Omental fat pad (tissue), 4 donors: ENCODE measurements at places on chromosomes 5 and 9.

- DNase-seq = no peak
These were observed 58.2 kb downstream of the F2RL2 start for GRCh38 chr5:76565009-76565408.

- DNase-seq = no peak
These were observed 404.6 kb downstream of the CSNK1G3 start for GRCh38 chr5:123916345-123917121.

DNA sequence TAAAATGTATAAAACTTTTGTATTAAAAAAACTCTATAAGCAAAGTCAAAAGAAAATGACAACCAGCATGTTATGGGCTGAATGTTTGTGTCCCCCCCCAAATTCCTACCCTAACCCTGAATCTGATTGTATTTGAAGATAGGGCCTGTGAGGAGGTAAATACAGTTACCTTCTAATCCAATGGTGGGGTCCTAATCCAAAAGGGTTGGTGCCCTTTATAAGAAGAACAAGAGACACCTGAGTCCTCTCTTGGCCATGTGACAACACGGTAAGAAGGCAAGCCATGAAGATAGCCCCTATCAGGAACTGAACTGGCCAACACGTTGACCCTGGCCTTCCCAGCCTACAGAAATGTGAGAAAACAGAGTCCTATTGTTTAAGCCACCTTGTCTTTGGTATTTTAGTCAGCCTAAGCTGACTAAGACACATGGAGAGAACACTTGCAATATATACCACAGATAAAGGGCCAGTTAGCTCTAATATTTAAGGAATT, 49.7 kb upstream of the AKNA start:
- DNase-seq = no peak

DNA sequence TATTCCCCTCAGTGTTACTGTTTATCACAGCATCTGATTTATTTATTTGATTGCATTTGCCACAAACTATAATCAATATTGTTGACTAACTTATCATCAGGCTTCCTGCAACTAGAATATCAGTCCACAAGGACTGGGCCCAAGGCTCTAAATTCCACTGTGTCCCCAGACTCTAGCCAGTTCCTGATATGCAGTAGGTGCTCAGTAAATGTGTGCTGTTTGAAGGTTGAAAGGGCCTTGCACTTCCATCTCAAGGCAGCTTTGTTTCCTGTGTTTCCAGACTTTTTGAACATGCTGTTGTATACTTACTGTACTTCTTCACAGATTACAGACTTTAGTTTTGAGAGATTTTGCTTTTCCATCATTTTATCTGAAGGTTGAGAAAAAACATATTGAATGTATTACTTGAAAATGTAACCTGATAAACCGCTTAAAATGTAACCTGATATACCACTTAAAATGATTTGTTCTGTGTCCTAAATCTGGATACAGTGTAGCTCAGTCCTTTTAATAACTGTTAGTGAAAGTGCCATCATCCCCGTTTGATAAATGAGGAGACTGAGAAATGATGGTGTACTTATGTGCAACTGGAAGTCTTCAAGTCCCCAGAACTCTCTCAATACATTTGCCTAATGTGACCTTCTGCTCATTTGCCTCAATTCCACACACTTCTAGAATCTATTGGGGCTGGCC, 18.7 kb downstream of the KIAA1191 start:
- DNase-seq = no peak

DNA sequence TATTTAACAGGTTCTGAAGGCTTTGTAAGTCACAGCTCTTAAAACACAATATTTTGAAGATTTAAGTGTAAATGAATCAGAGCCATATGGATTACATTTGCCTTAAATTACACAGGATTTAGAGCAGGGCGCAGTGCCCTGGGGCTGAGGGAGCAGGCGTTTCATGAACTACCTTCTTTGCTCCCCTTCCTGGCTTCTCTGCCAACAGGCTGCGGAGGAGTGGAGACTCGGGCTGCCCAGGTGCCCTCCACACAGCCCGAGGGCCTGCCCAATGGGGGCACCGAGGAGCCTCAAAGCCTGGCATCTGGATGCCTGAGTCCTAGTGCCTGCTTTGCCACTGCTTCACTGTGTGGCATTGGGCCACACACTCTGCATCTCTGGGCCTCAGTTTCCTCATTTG, 90.6 kb upstream of the HAND1 start:
- no peak for DNase-seq

DNA sequence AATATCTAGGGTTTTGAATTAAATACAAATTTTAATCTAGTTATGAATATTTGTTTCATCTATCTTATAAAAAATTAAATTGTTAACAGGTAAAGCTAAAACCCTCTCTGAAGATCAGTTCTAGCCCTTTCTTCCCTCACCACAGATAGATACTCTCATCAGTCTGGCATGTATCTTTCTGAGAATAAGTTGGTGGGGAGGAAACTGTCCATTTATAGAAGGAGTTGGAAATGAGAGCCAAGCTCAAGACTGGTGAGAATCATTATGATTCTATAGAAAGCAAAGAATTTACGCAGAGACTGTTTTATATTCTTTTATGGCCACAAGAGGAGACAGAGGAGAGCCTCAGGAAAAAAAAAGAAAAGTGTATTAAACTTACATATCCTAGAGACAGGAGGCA, 59.0 kb downstream of the STARD4 start:
- DNase-seq = no peak

GRCh38 chr9:129552064-129552463, 68.8 kb downstream of the C9orf50 start:
- DNase-seq = no peak

- no peak for DNase-seq
These were observed 18.1 kb downstream of the PRKACG start for GRCh38 chr9:68995776-68996175.

DNA sequence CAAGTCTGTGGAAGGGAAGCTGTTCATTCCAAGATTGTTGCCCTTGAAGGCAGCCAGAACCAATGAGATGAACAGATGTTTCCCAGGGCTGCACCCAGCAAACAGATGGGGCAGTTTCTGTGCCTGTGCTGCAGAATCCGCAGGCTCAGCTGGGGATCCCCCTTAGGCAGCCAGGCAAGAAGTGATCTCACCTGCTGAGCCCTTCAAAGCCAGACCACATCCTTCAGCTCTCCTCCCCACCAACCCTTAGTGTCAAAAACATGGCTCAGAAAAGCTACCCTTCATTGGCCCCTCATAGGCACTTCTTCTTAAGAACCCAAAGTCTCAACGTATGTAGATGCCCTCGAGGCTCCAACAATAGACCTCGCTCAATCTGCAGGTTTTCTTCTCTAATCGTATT, 626.7 kb downstream of the CCDC171 start:
- DNase-seq = no peak

GRCh38 chr5:14143841-14144585, 871 bp downstream of the TRIO start:
- DNase-seq = no peak

- DNase-seq = no peak
These were observed 190.9 kb downstream of the RFK start for GRCh38 chr9:76203373-76203772.

DNA sequence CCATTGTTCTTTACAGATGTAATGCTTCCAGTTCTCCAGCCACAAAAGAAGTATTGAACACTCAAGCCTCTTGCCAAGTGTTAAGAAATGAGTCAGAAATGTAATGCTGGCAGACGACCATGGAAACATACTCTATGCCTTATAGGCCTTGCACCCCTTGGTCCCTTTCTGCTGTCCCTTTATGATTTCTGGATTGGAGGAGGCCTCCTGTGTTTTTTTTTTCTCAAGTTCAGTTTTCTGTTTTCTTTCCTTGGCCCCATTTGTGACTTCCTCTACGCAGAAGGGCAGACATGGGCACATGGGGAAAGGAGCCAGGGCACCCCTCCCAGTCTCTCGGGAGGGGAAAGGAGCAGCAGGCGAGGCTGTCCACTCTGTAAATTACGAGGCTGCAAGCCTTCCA, 53.4 kb downstream of the SNX18 start:
- no peak for DNase-seq

GRCh38 chr5:141119250-141119649, 2.4 kb upstream of the PCDHB4 start:
- no peak for DNase-seq

- no peak for DNase-seq
These were observed 198.6 kb upstream of the DAB2 start for GRCh38 chr5:39623291-39623865.

- no peak for DNase-seq
These were observed 440 bp downstream of the ANXA2R start for GRCh38 chr5:43039471-43040286.

DNA sequence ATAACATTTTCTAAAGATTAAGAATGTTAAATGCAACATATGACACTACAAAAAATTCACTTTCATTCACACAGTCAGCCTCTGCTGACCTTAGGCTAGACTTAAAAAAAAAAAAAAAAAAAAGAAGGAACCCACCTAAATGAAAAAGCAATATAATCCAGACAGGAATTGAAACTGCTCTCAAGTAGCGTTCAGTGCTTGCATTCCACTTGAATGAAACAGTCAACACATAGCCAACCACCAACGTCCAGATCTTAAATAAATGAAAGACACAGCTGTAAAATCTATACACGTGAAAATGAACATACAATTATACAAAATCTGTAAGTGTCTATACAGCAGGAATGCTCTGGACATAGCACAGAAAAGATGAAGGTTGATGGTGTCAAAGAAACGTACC, 11.4 kb downstream of the TMEM245 start:
- no peak for DNase-seq

- DNase-seq = no peak
These were observed 2.2 kb downstream of the COL23A1 start for GRCh38 chr5:178587763-178588611.

GRCh38 chr5:6858419-6858818, 145.2 kb downstream of the TENT4A start:
- DNase-seq = no peak

DNA sequence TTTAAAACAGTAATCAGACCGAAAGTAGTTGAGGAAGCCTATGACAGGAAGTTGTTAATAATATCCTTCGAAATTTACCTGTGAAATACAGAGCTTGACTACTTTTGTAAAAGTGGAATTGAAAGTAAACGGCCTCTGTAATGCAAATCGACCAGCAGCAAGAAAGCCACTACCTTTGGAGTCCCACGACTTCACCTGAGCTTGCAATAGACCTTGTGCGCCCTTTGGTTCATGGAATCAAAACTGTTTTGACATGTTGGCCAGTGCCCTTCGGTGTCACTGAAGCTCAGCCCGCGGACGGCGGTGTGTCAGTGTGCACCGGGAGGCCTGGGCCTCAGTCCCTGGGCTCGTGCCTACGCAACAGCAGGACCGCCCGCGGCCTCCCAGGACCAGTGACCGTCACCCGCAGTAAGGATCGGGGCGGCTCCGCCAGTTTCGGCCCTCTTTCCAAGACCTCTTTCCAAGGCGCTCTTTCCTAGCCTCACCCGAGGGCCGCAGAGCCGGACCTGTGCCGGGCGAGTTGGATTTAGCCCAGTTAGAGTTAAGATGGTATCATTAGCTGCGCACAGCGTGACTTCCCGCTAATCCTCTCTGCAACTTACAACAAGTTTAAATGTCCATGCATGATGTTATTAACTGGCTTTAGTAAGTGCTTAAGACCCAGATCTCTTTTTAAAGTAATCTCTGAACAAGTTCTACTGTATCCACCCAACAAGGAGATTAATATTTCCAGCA, 223.3 kb downstream of the MEF2C start:
- no peak for DNase-seq

DNA sequence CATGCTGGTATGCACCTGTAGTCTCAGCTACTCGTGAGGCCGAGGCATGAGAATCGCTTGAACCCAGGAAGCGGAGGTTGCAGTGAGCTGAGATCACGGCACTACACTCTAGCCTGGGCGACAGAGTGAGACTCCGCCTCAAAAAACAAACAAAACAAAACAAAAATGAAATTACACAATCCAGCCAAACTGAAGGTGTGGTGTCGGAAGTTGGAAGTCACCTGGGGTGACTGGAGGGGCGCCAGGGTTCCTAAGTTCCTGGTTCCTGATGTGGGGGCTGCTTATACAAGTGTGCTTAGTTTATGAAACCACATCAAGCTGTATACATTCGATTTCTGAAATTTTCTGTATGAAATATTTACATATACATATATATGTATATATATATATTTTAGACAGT, 3.7 kb upstream of the DOLPP1 start:
- no peak for DNase-seq

DNA sequence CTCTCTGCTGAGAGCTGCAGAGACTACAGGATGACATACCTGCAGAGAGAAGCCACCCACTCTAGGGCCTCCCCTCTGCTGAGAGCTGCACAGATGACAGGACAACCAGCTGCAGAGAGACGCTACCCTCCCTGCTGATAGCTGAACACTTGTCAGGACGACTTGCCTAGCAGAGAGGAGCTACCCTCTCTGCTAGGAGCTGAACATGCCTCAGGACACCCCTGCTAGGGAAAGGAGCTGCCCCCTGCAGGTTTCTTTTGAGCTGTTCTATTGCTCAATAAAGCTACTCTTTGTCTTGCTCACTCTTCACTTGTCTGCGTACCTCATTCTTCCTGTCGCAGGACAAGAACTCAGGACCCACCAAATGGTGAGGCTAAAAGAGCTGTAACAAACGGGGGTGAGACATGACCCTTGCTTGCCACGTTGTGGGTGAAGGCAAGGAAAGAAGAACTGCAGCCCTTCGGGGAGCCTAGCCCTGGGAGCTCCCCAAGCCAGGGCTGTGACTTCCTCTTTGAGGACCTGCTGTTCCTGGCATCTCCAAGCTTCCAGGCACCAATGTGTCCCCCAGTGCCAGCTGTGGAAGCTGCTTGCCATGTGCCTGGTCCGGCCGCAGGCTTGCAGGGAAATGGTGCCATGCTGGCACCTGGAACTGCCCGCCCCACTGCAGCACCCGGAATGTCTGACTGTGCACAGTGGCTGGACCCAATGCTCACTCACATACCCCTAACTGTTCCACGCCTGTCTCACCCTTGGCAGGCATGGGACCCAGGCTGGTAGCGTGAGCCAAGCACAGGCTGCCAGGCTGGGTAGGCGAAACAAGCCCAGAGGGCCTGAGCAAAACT, 5.1 kb upstream of the TESK1 start:
- no peak for DNase-seq

DNA sequence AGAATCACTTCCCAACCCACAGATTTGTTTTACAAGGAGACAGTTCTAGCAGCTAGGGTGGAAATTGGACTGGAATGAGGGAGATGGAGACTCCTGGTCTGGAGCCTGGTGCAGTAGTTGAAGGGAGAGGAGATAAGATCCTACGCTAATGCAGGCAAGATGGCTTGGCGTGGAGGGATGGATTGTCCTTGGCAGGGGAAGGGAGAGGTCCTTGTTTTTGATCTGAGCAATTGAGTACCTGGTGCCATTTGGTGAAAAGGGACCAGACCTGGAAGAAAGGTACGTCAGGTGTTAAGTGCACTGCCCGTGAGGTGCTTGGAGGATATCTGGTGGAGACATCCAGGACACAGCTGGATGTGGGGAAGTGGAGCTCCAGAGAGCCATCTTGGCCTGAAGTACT, 35.7 kb downstream of the ANGPTL2 start:
- no peak for DNase-seq

GRCh38 chr5:147963948-147964693, 57.8 kb upstream of the C5orf46 start:
- no peak for DNase-seq

- no peak for DNase-seq
These were observed 602.6 kb downstream of the CDH12 start for GRCh38 chr5:22250528-22250927.
